MG63 (cell line): ENCODE measurements at places on chromosomes 3 and 15. TPM values are rescaled to one million over a fixed set of nuclear protein-coding genes. Genes with fewer than 3 reads are reported as not detected.

DNA sequence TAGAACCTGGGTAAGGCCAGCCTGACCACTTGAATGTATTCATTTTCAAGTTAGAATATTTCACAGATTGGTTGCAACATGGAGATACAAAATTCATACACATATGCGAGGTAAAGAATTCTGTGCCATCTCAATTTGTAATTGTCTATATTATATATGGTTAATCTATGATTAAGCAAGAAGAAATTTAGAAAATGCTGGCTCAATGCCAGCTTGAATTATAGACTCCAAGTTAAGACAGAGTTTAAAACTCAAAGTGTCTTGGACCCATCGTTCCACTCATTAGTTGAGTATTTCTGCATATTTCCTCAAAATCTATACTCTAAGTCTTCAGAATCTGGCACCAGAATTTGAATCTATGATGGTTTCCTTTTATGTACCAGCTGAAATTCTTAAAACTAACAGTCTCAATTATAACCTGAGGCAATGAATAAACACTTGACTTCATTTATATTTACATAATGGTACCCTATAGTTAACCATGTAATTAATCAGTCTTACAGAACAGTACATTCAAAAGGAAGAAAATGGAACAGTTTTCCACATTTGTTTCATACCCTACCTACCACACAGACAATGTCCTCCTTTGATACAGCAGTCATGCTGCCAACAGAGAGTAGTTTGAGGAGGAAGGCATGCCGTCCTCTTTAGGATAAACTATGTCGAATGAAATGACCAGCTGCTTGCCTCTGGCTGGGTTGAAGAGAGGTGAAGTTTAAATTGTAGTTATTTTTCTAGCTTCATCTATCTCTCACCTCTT is 95.7 kb downstream of the CD47 start:
- no peak for DNase-seq

DNA sequence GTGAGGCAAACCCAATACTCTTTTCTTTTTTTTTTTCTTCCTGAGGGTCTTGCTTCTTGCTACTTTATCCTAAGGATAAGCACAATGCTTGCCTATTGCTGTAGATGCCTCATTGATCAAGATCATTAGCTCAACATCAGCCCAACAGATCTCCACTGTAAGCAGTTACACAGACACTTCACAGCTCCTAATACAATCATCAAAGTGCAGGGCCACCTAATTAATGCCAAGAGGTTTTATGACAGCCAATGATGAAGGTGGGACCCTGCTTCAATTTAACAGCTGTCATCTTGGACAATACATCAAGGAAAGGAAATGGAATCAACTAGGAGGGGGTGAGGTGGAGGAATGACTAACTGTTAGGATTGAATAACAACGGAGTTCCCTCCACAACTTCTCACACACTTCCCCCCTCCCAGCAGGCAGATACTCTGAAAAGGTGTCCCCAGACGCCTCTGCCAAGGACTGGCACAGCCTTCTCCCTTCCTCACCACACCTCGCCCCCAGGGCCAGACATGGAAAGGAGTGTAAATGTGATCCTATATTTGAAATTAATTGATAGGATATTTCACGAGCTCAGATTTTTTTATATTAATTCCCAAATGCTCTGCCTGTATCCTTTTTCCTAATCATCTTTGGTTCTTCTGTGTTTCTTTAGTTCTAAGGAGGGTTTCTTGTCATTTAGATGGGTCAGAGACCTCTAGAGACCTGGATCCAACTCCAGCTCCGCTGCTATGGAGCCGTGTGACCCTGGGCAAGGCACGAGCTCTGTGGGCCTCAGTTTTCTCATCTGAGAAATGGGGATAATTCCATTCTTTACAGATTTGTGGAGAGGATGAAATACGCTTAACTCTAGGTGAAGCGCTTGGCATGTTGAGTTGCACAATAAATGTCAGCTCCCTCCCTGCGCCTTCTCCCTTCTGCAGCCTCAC is 1.2 kb downstream of the DCLK3 start:
- DNase-seq, result no peak

GRCh38 chr15:86691091-86691663 is 611.5 kb downstream of the AGBL1 start:
- no peak for DNase-seq

DNA sequence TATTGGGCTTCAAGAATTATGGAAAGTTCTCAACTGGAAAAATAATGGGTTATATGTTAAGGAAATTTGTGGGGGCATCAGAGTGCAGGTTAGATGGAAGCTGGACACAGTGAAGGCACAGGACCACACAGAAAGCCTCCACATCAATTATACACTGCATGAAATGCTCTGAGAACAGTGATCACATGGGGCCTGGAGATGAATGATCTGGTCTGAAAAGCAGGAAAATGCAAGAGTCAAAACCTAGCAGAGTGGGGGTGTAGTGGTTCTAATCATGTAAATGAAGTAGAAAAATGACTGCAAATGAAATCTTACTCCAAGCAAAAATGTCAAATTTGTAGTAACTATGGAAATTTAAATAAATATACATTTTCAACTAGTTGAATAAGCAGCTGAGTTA is 123.6 kb downstream of the TUSC7 start:
- DNase-seq, result no peak

GRCh38 chr3:188842639-188843038 is 329.1 kb upstream of the TPRG1 start:
- no peak for DNase-seq

- DNase-seq, result no peak
These were observed 1.4 kb downstream of the CIB2 start for GRCh38 chr15:78129751-78130287.

GRCh38 chr15:77610731-77611130 is 22.0 kb downstream of the LINGO1 start:
- no peak for DNase-seq

- no peak for DNase-seq
These were observed 694 bp upstream of the EEFSEC start for GRCh38 chr3:128152419-128153155.

GRCh38 chr3:54120657-54121413 is 1.5 kb upstream of the CACNA2D3 start:
- DNase-seq, result peak; percentile 40

- no peak for DNase-seq
These were observed 30.1 kb downstream of the APPL1 start for GRCh38 chr3:57257678-57258077.

DNA sequence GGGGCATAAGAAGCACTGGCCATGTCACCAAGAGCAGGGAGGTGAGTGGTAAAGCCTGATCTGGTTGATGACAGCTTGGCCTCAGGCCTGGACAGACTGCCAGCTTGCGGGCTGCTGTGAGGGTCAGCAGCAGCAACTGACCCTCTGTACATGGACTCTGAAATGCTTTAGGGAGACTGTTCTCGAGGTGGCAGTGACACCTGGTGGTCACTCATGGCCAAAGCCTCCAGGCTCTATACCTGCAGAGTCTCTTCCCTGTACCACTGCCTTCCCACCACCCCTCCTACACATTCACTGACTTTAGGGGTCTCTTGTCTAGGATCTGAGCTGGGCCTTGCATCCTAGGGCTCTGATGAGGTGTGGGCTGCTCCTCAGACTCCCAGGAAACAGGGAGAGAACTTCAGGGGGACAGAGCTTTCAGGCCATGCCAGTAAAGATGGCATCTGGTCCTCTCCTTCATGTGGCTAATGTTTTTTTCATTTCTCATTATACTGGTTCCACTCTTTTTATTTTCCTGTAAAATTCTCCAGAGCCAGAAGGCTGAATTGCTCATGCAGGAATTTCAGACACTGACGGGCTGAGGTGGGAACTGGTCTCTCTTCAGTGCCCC is 17.2 kb upstream of the TIMP4 start:
- peak; percentile 23 for DNase-seq

DNA sequence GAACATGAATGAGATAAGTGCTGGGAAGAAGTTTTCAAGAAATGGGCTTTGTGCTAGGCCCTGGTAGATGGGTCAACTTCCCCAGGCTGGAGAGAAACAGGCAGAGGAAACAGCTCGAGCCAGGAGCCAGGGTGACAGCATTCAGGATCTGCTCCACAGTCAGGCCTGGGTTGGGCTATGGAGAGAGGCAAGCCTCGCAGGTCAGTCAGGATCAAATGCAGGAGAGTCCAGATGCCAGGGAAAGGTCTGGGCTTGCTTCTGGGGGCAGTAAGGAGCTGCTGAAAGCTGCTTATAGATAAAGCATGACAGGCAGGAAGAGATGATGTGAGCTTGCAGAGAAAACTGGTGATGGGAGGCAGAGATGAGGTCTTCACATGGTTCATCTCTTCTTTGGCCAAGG is 11.0 kb upstream of the USP3 start:
- no peak for DNase-seq

DNA sequence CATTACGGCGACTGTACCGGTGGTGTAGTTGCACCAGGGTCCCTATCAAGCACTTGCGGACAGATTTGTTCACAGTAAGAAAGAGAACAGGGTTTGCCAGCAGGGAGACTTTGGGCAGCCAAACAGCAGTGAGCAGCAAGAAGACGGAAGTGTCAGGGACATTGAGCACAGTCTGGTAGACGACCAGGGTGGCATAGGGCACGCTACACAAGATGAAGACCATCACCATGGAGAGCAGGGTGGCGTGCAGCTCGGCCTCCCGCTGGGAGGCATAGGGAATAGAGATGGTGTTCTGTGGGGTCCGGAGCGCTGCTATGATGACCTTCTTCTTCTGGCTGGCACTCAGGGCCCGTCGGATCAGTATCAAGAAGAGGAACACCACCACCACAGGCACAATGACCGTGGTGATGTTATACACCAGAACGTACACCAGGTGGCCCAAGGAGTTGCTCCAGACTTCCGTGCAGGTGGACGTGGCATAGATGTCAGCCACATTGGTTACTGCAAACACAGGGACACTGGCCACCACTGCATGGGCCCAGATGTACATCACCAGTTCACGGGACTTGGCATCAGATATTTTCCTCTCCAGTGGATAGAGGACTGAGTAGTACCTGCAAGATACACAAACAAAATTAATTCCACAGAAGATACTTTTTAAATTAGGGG is 19.1 kb upstream of the FSIP1 start:
- no peak for DNase-seq

DNA sequence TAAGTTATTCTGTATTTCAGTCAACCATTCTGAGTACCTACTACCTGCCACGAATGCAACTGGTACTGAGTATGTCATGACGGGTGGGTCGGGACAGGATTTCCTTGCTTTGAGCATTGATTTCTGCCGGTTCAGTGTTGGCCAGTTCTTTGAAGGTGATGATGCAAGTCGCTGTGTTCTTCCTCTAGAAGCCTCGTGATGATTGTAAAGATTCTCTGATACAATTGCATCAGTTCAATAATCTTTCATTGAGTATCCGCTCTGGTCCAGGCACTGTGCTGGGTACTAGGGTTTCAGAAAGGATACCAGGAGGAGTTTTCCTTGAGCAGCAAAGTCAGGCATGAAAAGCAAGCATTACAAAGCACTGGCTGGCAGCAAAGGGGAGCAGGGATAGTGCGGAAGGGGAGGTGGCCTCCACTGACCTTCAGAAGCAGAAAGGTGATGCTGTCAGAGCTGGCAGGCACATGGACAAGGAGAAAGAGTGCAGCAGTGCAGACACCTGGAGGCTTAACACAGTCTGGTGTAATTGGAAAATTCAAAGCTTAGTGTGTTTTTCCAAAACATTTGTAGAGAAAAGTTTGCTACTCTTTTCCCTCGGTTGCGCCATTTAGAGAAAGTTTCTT is 100.1 kb downstream of the RPL39L start:
- no peak for DNase-seq

DNA sequence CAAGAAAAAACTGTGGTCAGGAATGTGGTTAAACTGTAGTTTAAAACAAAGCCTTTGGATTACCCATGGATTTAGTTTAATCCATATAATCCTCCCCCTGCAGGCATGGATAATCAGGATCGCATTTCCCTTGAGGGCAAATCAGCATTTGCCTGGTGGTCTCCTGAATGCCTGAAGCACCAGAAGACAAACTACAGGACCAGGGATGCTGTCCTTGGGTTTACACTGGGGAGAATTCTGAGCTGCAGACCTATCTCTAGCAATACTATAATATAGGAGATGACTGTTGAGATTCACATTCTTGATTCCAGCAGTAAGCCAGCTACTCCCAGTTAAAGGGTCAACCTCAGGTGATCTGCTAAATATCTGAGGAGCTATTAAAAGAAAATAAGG is 10.6 kb downstream of the PIK3CB start:
- no peak for DNase-seq

GRCh38 chr15:57634290-57634689 is 42.6 kb downstream of the MYZAP start:
- peak; percentile 39 for DNase-seq

- no peak for DNase-seq
These were observed 10.4 kb upstream of the ABHD17C start for GRCh38 chr15:80684697-80685096.

- DNase-seq, result no peak
These were observed 59.8 kb upstream of the MEX3B start for GRCh38 chr15:82105451-82106215.

DNA sequence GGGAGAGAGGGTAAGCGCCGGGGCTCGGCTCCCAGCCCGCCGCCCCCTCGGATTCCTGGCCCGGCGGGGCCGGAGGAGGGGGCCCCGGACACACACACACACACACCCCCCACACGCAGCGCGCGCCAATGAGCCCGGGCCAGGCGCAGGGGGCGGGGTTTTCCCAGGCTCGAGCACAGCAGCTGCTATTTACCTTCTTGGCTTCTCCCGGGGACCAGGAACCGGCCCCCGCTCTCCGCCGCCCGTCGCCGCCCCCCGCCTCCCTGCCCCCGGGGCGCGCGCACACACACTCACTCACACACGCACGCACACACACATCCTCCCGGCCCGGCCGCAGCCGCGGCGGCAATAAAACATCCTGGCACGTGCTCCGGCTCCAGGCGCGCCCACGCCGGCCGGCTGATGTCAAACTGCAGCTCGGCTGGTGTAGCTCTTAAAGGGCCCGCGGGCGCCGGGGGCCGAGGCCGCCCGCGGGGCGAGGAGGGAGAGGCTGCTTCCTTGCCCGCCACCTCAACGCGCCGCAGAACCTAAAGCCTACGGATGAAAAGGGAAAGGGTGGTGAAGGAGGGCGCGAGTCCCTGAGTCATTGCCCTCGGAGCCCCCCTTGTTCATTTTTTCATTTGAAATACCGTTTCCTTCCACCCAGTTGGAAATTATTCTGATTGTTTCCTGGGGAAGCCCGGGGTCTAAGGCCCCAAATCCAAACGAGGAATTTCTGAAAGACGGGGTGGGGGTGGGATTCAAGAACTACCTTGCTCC is 1.0 kb upstream of the HES1 start:
- peak; percentile 99 for DNase-seq

GRCh38 chr15:40046721-40047414 is 7.9 kb upstream of the SRP14 start:
- no peak for DNase-seq

- no peak for DNase-seq
These were observed 92.1 kb upstream of the TSPAN3 start for GRCh38 chr15:77162872-77163633.

- DNase-seq, result no peak
These were observed 132.5 kb downstream of the DOCK3 start for GRCh38 chr3:50807266-50807665.

The FGF12 gene
- 0.03 and 0.35 TPM in 2 replicates for total RNA-seq

The DAPK2 gene
- total RNA-seq, result 1.3 and 3.5 TPM in 2 replicates

The SMCO1 gene
- not detected in 2 replicates for total RNA-seq

The STAB1 gene
- not detected in 2 replicates for total RNA-seq

The SLC12A1 gene
- not detected in 2 replicates for total RNA-seq

The STX19 gene
- total RNA-seq, result not detected in 2 replicates

The RLBP1 gene
- total RNA-seq, result not detected in 2 replicates

The CD276 gene
- total RNA-seq, result 139 and 155 TPM in 2 replicates
